CD4-positive, alpha-beta T cell treated with Interleukin-2 at 100 ng/mL for 4 hours (primary cell): ENCODE measurements at places on chromosomes 4 and X.

GRCh38 chrX:729583-730409 is 99.2 kb downstream of the SHOX start:
- DNase-seq = no peak

DNA sequence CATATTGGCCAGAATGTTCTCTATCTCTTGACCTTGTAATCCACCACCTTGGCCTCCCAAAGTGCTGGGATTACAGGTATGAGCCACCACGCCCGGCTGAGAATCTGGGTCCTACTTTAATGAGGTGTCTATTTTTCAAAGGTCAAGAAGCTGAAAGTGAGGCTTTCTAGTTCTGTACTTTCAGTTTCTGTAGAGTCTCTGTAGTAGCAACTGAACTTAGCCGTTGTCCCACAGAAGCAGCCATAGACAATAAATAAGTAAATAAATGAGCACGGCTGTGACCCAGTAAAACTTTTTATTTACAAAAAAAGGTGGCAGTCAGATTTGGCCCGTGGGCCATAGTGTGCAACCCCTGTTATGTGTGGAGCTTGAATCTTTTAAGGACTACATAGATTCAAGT is 92.0 kb downstream of the FNIP2 start:
- no peak for DNase-seq

DNA sequence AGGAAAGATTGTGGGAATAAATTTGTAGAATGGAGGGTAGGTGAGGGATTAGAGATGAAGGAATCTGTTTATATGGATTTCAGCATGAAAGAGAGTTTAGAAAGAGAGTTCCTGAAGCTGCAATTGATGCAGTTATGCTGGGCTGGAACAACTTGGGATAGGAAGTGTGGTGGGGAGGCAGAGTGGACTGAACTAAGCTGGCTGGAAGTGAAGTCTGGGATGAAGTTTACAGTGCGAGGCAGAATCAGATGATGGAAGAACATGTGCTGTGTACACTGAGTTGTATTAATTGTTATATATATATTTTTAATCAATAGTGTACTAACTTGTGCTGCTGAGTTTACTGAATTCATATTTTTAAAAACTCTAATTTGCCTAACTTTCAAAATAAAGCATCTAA is 461.9 kb downstream of the SPRY1 start:
- no peak for DNase-seq

- DNase-seq = no peak
These were observed 6.9 kb downstream of the SORCS2 start for GRCh38 chr4:7199129-7199725.

- no peak for DNase-seq
These were observed 142.9 kb upstream of the SFRP2 start for GRCh38 chr4:153931804-153932203.
